ENCODE measurements at places on chromosomes 7 and 10.

DNA sequence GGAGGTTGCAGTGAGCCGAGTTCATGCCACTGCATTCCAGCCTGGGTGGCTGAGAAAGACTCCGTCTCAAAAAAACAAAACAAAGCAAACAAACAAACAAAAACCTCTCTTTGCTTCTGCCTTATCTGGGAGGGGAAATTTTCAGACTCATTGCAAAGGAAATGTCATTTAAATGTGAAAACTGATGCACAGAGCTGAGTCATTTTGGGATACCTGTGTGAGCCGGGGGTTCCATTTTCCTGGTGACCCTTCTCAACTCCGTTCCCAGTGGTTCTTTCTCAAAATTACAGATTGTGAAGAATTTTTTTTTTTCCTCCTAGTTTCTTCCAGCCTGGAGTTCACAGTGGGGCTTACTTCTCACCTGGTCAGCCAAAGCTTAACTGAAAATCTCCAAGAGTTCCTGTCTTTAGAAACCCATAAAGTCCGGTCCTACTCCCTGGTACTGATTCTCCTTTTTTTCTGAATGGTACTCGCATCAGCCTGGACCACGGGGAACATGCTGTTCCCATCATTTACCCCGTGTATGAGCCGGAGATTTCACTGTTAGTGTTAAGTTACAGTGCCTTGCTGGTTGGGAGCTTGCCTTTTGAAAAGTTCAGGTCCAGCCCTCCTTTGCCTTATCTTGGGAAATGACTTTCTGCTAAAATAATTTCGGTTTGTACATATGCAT lies 56.9 kb downstream of the RBM20 start:
- DNase-seq = no peak

DNA sequence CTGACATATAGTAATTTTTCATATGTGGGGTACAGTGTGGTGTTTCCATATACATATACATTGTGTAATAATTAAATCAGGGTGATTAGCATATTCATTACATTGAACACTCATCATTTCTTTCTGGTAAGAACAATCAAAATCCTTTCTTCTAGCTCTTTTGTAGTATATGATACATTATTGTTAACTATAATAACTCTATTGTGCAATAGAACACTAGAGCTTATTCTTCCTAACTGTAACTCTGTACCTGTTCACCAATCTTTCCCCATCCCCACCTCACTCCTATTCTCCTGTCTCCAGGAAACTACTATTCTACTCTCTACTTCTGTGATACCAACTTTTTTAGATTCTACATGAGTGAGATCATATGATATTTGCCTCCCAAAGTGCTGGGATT lies 9.4 kb downstream of the BZW2 start:
- DNase-seq = no peak

- DNase-seq = peak; percentile 89
Observed at GRCh38 chr10:29861811-29862505, 197.4 kb downstream of the JCAD start.

GRCh38 chr7:132622081-132622480 lies 45.8 kb upstream of the PLXNA4 start:
- no peak for DNase-seq

- no peak for DNase-seq
Observed at GRCh38 chr7:45000093-45001032, at the start of gene CCM2. TSS of gene CCM2 (plus strand) at chr7:45000201. CDS start at chr7:45000334, 133 bp downstream.

GRCh38 chr10:75508814-75509306 lies 77.4 kb downstream of the LRMDA start:
- DNase-seq = no peak

DNA sequence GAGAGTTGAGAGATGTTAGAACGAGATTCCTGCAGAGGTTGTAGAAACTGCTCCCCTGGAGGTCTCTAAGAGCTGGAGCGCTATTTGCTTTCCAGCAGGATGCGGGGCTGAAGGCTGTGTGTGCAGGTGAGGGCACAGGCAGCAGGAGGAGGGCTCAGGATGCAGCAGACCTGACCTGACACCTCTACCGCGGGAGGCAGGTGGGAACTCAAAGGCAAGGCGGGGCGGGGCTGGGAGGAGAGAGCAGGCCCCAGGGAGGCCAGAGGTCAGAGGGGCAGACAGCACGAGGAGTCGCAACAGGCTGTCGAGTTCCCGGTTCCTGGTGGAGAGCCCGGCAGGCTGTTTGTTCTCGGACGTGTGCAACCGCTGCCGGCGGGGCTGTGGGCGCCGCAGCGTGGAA lies 7.9 kb upstream of the CRTAC1 start:
- DNase-seq = no peak

- DNase-seq = no peak
Observed at GRCh38 chr7:105496521-105496920, 25.6 kb downstream of the PUS7 start.

DNA sequence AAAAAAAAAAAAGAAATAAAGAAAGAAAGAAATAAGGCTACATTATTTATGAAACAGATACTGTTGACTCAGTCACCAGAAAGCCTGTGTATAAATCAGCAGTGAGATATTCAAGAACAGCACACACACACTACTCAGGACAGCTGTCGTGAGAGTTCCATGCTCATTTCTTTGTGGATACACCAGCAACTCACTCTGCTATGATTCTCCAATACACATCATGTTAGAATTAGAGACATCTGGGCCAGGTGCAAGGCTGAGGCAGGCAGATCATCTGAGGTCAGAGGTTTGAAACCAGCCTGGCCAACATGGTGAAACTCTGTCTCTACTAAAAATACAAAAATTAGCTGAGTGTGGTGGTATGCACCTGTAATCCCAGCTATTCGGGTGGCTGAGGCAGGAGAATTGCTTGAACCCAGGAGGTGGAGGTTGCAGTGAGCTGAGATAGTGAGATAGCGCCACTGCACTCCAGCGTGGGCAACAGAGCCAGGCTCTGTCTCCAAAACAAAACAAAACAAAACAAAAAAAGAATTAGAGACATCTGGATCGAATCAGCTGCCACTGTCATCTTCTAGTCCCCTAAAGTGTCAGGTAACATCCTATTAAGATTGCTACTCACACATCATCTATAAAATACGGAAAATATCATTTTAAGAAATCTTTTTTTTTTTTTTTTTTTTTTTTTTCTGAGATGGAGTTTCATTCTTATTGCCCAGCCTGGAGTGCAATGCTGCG lies 11.2 kb upstream of the NUPR2 start:
- no peak for DNase-seq

GRCh38 chr7:156751319-156751718 lies 110.7 kb downstream of the RNF32 start:
- DNase-seq = peak; percentile 94

DNA sequence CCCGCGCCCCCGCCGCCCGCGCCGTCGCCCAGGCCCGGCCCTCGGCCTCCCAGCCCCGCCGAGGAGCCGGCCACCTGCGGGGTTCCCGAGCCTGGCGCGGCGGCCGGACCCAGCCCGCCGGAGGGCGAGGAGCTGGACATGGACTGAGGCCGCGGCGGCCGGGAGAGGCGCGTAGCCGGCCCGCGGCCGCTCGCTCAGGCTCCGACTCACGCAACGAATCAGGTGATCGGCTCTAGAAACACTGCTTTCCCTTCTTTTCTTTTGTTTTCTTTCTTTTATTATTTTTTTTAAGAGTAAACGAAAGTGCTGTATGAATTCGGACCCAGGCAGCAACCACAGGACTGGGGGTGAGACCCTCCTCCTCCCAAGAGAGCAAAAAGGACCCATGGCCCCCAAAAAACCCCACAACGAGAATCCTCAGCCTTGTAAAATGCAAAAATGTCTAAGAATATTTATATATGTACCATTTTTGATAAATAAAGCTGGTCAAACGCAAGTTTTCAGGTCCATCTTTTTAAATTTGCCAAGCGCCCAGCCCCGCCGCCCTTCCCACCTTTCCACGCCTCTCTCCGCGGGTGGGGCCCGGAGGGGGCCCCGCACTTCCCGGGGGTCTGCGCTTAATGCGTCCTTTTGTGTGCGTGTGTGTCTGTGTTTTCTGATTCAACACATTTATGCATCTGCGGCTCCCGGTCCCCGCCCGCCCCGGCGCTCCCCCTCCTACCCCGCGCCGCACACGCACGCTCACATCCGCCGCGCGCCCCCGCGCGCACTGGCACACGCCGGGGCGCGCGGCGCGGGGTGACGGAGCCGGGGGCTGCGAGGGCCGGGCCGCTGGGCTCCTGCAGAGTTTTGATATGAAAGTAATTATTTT lies 4.4 kb downstream of the UNCX start:
- DNase-seq = no peak

DNA sequence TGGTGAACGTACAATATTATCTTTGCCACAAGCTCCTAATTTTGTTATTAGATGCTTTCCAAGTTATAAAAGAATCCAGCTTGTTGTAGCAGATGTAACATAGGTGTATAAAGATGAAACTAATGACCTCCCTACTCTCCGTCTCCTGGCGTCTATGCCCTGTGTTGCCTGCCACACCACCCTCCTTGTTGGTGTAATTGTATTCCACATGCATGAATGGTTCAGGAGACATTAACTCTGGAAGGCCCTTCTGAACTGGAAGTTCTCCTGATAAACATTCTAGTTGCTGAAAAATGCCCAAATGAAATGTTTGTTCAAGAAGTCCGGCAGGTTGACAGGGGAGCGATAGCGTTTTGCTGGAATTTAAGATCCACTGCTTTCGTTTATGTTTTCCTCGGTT lies 53.9 kb upstream of the SEPHS1 start:
- DNase-seq = no peak

- DNase-seq = peak; percentile 99
Observed at GRCh38 chr10:58457761-58458616, 54.7 kb upstream of the BICC1 start.

DNA sequence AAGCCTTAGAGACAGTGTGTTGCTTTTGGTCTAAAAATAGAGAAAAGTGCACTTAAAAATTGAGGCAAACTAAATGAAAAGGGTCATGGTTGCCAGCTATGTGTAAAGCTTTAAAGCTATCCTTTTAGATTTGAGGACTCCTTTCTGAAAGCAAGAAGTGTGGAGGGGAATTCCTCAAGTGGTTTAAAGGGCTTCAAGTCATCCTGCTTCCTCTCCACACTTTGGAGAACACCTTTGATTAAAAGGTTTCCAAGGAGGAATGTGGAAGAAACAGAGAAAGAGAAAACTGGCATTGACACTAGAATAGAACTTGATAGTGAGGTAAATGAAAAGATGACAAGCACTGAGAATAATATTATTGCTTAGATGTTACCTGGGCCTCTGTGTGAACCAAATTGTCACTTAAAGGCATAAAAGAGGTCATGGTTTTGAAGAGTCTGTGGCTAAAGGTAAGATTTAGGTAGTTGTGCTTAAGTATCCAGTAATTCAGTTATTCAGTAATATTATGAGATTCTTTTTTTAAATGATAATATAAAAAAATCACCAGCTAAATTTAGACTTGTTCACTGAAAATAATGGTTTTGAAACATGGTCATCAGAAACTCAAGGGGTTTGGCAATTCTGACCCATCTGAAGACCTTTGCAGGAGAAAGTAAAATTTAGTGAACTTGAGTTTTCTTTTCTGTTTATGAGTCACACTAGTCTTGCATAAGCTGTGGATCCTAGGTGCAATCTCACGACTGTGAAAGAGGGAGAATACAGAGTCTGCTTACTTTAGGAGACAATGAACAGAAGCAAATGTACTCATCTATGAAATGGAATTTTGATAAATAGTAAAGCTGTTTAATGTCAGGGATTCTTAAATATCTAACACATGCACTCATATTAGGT lies 466.0 kb downstream of the KIF20B start:
- no peak for DNase-seq

DNA sequence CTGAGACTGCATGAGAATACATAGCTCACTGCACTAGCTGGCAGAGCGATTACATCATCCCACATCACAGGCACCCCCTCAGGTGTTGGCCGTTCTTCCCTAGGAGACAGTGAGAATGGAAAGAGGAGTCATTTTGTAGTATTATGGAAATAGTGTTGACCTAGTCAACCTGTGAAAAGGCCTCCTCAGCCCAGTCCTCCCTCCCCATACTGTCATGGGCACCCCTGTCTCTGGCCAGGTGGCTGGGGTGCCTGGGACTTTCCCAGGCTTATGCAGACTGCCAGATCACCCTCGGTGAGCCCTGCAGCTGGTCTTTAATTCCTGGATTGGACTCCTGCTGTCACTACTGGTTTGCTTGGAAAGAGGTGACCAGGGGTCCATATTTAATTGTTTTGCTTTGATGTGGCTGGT lies 4.0 kb downstream of the INPP5A start:
- no peak for DNase-seq

GRCh38 chr10:51170518-51171245 lies 96.4 kb downstream of the PRKG1 start:
- DNase-seq = no peak

GRCh38 chr10:79932841-79933379 lies 16.0 kb downstream of the SFTPD start:
- DNase-seq = no peak

DNA sequence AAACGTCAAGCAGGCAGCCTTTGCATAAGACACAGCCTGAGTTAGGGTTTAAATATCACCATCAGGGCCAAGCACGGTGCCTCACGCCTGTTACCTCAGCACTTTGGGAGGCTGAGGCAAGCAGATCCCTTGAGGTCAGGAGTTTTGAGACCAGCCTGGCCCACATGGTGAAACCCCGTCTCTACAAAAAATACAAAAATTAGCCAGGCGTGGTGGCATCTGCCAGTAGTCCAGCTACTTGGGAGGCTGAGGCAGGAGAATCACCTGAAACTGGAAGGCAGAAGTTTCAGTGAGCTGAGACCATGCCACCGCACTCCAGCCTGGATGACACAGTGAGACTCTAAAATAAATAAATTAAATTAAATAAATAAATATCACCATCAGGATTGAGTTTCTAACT lies 33.0 kb downstream of the SRPK2 start:
- DNase-seq = no peak

GRCh38 chr7:98569691-98570337 lies 47.3 kb upstream of the NPTX2 start:
- DNase-seq = no peak

GRCh38 chr10:73828161-73828560 lies 16.8 kb upstream of the NDST2 start:
- DNase-seq = no peak

DNA sequence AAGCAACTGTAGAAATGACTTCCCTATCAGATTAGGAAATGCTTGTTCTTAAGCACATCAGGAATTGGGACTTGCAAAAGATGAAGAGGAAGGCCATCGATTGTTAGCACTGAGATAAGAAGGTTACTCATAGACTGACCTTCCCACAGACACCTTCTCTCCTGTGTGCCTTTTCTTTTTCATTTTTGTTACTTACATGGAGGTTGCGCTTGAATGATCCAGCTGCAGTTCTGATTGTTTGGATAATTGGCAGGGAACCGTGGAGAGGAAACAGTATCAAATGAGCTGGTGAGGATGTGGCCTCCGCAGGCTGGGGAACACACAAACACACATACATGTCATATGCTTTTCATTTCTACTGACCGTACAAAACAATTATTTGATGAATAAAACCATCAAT lies 134.9 kb upstream of the RSU1 start:
- no peak for DNase-seq

Data from astrocyte of the cerebellum (primary cell).